Fibroblast of villous mesenchyme (primary cell): ENCODE measurements at places on chromosomes 1 and 21.

- peak; percentile 99 for DNase-seq
These were observed 76.9 kb upstream of the LYST start for GRCh38 chr1:235943581-235944114.

DNA sequence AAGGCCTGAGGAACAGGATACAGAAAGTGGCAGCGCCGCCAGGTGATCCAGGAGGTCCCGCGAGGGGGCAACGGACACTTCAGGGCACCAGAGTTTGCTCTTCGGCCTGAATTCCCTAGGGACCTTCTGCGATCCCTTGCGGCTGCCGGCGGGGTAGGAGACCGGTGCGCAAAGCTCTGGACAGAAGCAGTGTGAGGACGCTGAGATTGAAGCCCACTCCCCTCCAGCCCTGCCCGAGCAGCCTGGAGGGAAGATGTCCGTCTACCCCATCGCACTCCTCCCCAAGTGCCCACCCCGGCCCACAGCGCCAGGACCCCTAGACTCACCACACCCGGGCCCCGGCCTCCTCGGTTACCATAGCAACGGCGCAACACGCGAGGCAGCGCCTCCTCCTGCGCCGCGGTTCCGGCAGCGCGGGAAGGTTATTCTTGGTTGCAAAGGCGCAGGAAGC is at the start of gene ANKRD45:
ANKRD45 (minus strand) TSS at position 361 of the 451 bp plus-strand sequence. CDS start 10,433 bp downstream, outside the sequence.
- DNase-seq, result peak; percentile 14

DNA sequence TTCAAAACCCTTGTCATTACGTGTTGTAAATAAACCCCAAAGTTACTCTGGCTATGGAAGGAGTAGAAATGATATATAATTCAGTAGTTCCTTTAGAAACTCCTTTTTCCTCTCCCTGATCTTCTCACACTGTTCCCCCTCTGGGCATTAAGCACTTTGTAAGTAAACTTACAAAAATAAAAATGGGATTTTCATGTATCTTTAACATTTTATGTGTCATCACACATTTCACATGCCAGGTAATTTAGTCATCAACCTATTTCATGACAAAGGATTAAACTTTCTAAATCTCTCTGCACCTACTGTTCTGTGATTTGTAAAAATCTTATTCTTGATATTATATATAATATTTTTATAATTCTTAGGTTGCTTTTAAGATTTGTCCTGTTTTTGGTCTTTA is 176.9 kb downstream of the NEK7 start:
- no peak for DNase-seq

DNA sequence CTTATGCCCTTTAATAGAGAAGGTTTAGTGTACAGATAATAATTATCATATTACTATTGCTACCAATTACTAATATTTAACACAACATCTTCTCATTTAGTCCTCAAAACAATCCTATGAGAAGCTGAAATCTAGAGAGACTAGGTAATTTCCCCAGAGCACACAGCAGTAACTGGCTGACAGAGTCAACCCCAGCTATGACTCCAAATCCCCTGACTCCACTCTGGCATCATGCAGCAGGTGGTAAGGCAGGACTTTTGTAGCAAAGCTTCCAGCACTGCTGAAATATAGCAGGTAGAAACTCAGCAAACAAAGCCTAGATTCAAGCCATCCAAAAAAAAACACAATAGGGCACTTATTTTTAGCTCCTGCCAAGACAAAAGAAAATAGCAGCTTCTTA is 79.3 kb upstream of the RGS2 start:
- DNase-seq, result no peak

GRCh38 chr1:178578541-178578940 is 65.6 kb downstream of the TEX35 start:
- DNase-seq, result no peak

DNA sequence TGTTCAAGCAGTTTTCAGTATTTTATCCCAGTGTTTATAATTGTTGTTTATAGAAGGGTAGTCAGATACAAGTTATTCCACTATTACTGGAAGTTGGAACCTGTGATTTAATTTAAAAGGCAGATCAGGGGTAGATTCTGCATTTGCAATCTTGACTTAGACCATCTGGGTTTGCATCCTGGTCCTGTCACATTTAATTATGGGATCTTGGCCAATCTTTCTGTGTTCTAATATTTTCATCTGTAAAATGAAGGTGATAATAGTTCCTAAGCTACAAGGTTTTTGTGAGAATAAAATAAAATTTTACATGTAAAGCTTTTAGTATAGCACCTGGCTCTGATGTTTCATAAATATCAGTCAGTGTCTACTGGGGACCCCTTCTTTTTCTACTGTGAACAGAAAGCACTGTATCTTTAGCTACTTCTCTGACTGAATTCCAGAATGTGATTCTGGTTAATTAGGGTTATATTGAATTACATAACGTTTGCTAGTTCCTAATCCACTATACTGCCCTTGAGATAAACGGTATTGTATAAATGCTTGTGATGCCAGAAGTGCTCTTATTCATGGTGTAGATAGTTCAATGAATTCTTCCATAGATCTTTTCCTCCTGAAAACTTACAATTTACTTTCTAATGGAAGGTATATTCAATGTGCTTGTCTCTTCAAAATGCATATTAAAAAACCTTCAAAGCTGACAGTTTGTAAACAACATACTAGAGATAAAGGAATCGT is 131.0 kb downstream of the KCNK1 start:
- no peak for DNase-seq

DNA sequence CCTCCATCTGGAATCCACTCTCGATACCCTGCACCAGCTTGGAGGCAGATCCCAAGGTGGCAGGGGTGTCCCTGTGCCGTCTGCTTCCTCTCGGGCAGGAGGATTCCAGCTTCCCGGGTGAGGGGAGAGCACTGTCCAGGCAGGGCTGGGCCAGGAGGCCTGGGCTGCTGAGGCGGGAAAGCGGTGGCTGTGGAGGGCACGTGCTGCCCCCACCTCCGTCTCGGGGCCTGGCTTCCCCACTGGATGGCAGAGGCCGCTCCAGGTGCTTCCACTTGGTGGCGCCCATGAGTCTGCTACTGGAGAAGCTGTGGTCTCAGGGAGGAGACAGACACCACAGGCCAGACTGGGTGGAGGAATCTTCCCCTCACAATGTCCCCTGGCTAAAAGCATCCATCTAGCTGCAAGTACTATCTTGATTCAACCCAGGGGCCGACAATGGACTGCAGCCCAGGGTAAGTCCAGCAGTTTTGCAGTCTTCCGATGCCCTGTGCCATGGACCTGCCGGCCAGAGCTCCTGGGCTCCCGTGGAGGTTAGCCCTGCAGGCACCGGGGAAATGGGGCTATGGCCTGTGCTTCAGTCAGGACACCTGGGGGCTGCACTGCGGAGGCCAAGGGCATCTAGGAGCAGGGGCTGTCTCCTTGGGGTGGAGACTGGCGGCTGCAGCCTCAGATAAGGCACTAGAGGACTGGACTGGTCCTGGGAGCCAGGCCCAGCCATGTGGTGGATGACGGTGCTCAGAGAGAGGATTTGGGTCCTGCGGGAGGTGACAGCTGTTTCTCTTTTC is 41.3 kb upstream of the EIF4G3 start:
- DNase-seq, result peak; percentile 25

DNA sequence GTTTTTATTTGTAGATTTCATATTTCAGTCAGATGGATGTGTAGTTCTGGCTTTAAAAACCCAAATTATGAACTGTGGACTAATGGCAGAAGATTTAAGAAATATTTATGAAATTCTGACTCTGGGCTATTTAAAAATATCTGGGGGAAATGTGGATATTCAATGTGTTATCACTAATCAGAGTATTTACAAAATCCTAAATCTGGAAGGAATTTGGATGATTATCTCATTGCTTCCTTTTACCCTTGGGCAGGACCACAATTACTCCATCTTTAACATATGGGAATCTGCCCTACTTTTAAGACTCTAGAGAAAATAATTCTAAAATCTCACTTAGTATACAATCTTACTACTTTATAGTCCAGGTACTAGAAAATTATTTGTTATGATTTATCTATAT is 203.2 kb downstream of the PDE4B start:
- DNase-seq, result no peak

GRCh38 chr1:198681831-198682759 is 43.3 kb downstream of the PTPRC start:
- DNase-seq, result peak; percentile 98

DNA sequence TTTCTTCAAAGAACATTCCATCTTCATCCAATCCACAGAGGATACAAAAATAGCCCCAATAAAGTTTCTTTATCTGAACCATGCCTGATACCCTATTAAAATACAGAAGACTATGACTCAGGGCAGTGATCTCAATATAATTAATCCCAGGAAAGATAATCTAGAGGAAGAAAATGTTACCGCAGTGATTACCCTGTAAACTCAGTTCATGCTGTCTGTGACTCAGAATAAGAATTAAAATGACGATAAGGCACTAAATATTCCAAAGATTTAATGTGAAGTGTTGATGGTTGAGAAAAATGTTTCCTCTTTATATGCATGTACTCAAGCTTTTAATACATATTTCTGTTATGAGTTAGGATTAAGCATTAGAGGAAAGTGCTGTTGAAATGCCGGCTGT is 88.6 kb upstream of the LYPLAL1 start:
- DNase-seq, result peak; percentile 95

- DNase-seq, result no peak
These were observed 189.4 kb downstream of the GRIK3 start for GRCh38 chr1:36844917-36845316.

GRCh38 chr21:40564318-40564717 is 282.6 kb downstream of the DSCAM start:
- no peak for DNase-seq

GRCh38 chr1:198276241-198276640 is 119.4 kb downstream of the NEK7 start:
- no peak for DNase-seq

GRCh38 chr1:3014050-3014440 is 7.2 kb upstream of the ACTRT2 start:
- DNase-seq, result no peak

- no peak for DNase-seq
These were observed 62.3 kb upstream of the EDN2 start for GRCh38 chr1:41546833-41547135.

GRCh38 chr1:56357927-56358690 is 221.3 kb downstream of the PLPP3 start:
- DNase-seq, result no peak

- DNase-seq, result no peak
These were observed 25.2 kb upstream of the RABGAP1L start for GRCh38 chr1:174134003-174134659.

- no peak for DNase-seq
These were observed 368.5 kb downstream of the RPS6KC1 start for GRCh38 chr1:213419401-213420030.

DNA sequence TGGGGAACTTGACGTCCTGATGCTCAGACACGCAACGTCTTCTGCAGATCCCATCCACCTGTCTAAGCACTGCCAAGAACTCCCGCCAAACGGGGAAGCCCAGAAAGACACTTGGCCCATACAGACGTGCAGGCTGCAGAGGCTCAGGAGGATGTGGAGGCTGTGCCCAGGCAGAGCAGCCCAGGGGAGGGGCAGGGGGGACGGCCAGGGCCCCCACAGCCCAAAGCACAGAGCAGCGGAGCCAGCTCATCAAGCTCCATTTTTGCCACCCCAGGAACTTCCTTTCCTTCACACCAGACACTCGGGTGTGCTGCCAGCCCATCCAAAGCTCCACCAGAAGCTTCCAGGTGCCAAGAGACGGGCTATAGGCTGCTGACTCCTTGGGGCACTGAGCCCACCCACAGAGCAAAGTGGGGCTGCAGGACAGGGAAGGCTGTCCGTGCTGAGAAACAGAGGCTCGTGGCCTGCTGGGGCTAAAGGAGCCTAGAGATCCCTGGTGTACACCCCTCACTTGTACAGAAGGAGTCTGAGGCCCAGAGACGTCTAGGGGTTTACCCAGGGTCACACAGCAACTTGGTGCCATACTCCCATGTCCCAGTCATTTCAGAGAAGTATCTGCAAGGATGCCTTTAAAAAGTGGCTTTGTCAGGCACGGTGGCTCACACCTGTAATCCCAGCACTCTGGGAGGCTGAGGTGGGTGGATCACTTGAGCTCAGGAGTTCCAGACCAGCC is 59.1 kb downstream of the ACOT7 start:
- DNase-seq, result no peak

DNA sequence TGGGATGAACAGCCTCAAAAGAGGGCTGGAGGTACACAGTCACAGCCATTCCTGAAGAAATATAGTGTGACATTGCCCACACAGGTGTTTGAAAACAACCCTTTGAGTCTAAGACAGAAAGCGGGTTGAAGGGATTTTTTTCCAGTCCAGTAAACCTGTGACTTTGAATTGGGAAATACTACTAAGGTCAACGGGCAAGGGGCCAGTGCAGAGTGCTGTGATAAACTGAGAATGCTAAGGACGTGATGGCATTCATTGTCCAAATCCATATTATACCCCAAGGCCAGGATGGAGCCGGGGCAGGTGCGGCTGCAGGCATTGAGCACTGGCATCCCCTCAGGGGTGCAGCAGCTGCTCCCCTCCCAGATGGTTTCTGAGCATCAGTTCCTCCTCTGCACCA is 36.6 kb downstream of the KIAA0040 start:
- DNase-seq, result no peak

DNA sequence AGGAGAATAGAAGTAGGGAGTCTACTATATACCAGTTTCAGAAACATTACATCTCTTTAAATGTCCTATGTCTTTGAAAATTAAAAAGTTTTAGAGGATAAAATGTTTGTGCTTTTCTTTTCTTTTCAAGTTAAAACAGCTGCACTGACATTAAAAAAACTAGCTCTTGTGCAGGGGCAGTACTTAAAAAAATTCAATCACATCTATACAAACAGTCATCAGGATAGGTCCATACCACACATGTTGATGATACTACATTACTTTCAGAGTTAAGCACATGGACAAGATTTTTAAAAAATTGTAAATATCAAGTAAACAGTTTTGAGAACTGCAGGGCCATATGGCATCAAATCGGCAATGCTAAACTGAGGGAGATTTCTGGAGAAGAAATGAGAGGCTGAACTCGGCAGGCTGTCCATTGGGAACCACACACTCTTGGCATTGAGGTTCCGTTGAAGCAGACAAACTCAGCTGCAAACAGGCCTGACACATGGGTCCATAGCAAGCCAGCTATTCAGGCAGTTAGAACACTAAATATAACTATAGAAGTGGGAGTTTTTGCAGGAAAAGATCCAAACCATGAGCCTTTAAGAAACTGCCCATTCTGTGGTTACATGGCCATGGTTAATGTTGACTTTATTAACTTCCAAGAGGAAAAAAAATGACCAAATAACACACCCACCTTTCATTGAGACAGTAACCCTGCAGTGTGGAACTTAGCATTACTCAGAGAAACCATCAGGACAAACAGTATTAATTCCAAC is 84.5 kb upstream of the BCL10 start:
- DNase-seq, result peak; percentile 36

- no peak for DNase-seq
These were observed 1173.6 kb downstream of the KCNT2 start for GRCh38 chr1:195434566-195435203.

DNA sequence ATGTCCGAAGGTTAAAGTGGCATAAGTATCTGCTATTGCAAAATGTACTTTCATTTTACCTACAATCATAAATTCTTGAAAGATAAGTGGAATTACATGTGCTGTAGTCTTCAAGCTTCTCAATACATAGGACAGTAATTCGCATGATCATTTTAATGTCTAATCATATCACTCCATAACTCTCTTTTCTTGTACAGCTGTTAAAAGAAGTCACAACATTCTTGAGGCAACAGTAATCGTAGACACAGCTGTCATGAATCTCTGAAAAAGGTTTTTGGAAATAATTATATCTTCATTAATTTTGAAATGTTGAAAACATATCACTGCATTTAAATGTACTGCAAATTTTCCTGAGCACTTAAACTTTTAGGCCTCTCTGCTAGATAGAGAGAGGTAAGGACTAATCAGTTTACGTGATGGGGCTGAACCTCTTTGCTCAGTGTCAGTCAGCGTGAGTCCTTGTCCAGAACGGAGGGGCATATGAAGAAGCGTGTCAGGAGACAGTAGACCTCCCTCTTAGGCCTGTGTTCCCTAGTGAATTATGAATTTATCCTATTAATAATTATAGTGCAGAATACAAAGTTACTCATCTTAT is 133.4 kb downstream of the NEK7 start:
- DNase-seq, result no peak
